ENCODE measurements at places on chromosomes 3 and 15.
A peak's percentile ranks its signal among the peaks of the same experiment; 100 is the strongest.

- DNase-seq, result no peak
These were observed 24.8 kb upstream of the DET1 start for GRCh38 chr15:88571153-88571851.

- no peak for DNase-seq
These were observed 15.0 kb downstream of the GCSAM start for GRCh38 chr3:112117841-112118571.

GRCh38 chr3:50610992-50611463 lies 546 bp downstream of the CISH start:
- DNase-seq, result no peak

DNA sequence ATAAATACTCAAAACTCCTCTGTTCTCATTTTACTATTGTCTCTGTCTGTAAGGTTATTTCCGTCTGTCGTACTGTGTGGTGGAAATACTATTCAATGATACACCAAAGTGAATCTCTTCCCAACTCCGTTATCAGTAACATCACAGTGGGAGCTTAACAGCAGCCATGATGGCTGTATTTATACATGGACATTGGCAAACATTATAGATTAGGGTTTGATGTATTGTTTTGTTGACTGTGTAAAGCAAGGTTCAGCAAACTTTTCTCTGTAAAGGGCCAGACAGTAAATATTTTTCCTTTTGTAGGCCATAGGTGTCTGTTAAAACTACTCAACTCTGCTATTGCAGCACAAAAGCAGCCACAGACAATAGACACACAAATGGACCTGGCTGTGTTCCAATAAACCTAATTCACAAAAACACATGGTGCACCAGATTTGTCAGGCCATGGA lies 23.2 kb downstream of the LIPC start:
- DNase-seq, result no peak

- DNase-seq, result no peak
These were observed 26.8 kb downstream of the SERPINI1 start for GRCh38 chr3:167762296-167762695.

DNA sequence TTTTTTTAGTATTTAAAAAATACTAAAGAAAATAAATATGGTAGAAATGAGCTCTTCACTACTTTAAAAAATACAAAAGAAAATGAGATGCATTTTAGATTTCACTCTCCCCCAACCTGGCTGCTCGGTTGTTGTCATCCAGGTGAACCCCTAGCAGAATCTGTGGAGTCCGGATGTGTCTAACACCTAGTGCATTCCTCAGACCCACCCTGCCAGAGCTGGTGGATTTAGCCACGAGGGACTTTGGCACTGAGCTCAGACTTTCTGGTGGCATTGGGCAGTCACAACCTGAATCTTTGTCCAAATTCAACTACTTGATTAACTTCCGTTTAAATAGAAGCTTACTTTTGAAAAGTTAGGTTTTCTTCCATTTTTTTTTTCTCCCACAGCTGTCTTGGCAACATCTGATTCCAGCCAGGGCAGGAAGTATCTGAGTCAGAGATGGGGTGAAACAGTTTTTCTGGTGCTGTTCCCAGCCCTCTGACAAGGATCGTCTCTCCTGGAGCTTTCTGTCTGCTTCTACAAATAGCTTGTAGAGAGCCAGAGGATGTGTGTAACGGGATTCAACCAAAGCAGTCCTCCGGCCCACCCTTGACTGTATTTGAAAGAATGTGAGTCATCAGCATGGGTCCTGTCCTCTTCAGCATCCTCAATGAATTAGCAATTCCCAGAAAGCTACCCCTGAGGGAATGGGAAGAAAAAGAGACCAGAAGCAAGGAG lies 301.8 kb upstream of the MCTP2 start:
- no peak for DNase-seq

DNA sequence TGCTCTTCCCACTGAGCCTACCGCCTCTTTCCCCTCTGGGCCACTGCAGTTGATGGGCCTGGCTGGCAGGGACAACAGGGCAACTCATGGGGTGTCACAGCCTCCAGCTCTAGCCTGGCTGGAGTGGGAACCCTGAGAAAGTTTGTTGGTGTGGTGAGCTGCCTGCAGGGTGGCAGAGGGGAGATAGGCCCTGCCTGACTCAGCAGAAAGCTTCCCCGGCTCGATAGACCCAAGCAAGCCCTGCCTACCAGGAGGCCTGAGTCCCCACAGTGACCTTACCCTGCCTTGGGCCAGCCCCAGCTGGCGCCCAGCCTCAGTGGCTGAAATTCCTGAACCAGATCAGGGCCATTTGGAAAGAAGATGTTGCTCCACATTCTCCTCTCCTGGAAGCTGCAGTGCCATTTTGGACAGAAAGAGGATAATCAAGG lies 29.4 kb downstream of the ABTB1 start:
- no peak for DNase-seq

GRCh38 chr3:9678493-9678892 lies 25.1 kb upstream of the CPNE9 start:
- no peak for DNase-seq

DNA sequence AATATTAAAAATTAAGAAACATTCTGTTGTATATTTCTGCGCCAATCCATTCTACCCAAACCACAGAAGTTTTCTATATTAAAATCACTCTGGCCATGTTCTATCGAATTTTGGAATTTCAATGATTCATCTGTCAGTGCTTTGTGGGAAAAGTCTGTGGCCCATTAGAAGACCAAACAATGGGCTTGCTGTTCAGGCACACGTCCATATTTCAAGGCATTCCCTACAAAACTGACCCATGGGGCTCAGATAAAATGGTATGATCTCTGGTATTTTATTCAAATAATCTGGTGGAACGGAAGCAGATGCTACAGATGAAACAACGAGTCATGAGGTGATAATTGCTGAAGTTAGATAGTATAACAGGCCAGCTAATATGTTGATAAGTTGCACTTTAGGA lies 12.4 kb downstream of the NPHP3 start:
- no peak for DNase-seq

DNA sequence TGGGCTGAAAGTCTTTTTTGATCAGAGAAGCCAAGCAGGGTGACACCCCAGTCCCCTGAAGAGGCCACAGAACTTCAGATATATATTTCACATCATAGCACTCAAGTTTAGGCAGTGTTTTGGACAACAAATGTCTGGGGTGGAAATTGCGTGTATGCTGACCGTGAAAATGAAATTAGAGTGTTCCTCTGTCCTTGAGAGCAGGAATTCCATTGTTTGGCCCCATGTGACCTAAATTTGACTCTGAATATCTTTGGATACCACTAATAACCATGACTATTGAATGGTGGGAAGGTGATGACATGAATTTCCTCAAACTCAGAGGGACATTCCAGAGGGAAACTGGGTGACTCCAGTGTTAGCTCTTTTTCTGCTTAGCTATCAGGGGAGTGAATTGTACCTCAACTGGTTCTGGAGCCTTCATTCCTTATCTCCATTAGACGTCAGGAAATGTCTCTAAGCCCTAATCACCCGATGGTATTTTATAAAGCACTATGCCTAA lies 263.5 kb upstream of the RASGRP1 start:
- no peak for DNase-seq

GRCh38 chr15:56383010-56383409 lies 17.8 kb downstream of the TEX9 start:
- no peak for DNase-seq

DNA sequence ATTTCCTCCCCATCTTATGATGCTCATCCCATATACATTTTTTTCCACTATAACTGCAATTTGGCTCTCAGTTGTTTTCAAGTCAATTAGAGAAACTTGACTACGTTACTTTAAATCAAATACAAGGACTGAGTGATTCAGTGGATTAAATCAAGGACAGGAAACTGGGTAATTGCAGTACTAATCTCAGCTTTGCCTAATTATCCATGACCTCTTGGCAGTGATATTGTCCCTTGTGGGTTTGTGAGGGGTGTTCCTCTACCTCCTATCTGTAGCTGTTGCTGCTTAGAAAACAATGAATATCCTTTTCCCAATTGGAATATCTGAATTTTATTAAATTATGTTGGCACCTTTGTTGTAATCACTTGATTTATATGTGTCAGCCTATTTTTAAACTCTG lies 79.4 kb downstream of the ZPLD1 start:
- no peak for DNase-seq

- DNase-seq, result no peak
These were observed 25.9 kb downstream of the WNT7A start for GRCh38 chr3:13853978-13854296.

DNA sequence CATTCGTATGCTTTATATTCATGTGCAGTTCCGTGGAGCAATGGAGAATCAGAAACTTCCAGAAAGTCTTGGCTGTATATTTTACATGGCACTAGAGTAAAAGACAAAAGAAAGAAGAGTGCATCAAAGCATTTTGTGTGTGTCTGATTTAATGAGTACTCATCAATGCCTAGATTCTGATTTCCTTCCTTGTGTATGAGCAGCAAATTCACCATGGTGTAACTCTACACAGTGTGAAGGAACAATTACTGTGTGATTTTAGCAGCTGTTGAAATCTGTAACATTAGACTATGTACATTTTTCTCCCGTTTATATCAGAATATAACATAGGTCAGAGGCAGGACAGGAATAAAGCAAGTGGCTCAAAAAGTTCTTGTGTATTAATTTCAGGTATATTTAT lies 102.0 kb upstream of the TSC22D2 start:
- DNase-seq, result no peak

DNA sequence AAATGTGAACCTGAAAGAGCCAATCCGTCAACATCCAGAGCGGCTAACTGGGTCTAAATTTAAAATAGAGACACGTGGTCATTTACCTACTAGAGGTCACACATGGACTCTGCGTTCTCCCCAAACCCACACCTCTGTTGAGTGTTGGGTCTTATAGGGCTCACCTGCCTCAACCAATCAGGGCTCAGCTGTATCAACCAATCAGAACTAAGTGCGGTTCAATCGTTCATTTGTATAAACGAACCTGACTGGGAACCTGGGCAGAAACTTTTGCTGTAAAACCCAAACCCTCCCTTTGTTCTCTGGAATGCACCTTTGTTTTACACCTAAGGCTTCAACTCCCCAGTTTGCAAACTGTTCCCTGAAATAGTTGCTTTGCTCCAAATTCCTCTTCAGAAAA lies 8.9 kb downstream of the DNAAF4 start:
- DNase-seq, result no peak

GRCh38 chr3:110933821-110934426 lies 137.7 kb upstream of the NECTIN3 start:
- no peak for DNase-seq

DNA sequence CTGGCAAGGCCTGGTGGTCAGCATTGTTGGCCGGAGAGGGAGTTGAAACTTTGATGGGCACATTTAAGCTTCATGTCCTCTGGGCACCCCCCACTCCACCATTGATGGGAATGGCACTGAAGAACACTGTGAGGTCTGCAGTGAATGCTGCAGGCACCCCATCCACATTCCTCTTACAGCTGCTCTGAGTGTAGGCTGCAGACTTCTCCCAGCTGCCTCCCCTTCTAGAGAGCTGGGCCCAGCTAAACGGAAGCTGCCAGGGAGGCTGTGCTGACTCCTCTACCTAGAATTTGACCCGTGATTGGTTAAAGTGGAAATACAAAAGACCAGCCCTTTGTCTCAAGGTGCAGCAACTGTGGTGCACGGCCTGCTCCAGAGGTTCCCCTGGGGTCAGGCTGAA lies 10.6 kb downstream of the TMEM158 start:
- no peak for DNase-seq

DNA sequence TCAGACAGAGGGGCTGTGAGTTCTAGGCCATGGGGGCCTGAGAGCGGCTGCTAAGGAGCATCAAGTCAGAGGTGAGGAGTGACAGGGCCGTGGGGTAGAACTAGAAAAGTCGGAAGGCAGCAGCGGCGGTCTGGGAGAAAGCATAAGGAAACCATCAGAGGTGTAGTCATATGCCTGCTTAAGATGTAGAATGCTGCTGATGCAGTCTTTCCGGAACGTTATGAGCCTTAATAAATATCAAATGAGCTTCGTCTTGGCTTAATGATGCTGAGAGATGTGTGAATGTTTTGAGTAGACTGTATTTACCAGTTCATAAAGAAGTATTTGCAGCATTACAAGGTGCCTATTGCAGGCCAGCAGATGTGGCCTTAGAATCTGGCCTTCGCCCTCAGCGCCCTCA lies 15.2 kb downstream of the ATG7 start:
- DNase-seq, result no peak

DNA sequence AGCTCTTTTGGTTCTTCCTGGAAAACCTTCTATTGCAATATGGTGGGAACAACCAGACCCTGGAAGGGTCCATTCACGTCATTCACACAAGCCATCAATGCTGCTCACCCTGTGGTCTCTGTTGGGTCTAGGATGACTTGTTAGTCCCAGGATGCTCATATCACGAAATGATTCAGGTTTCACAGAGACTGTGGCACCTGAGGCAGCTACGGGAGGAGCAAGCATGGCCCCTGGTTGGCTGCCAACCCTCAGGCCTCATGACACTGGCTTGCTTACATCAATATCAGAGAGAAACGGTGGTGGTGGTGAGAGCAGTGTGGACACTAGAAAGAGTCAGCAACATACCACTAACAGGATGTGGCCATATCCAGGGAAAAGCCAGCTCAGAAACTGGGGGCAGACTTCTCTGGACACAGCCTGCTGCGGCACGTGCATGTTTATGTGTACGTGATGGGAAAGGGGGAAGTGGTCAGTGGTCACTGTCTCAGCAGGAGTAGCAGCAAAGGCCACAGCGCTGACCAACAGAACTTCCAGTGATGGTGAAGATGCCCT lies 208.9 kb upstream of the ST8SIA2 start:
- no peak for DNase-seq

DNA sequence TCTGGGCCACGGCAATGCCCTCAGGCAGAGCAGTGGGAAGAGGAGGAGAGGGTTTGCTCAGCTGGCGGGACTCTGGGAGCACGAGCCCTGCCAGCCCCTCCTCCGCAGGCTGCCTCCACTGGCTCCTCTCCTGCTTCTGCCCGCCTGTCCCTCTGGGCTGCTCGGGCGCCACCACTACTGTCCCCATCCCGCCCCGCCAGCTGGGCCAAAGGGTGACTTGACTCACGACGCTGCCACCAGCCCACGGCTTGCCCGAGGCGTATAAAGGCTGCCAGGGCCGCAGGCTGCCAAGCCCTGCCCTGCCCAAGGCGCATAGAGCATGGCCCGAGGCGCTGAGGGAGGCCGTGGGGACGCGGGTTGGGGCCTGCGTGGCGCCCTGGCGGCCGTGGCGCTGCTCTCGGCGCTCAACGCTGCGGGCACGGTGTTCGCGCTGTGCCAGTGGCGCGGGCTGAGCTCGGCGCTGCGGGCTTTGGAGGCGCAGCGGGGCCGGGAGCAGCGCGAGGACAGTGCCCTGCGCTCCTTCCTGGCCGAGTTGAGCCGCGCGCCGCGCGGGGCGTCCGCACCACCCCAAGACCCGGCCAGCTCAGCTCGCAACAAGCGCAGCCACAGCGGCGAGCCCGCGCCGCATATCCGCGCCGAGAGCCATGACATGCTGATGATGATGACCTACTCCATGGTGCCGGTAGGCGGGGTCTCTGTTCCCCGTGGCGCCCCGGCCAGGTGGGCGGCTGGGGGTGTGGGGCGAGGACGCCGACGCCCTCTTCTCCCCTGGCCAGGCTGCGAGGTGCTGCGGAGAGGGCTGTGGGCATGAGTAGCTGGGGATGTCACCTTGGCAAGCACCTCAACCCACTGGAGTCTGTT lies at the start of gene GLDN:
Gene GLDN (plus strand): TSS at position 290 of the 861 bp plus-strand sequence. CDS start 30 bp downstream, at position 320.
- DNase-seq, result peak; percentile 12

GRCh38 chr3:46675426-46675825 lies 18.1 kb downstream of the ALS2CL start:
- DNase-seq, result no peak
